ENCODE measurements at places on chromosomes 6 and 20.

DNA sequence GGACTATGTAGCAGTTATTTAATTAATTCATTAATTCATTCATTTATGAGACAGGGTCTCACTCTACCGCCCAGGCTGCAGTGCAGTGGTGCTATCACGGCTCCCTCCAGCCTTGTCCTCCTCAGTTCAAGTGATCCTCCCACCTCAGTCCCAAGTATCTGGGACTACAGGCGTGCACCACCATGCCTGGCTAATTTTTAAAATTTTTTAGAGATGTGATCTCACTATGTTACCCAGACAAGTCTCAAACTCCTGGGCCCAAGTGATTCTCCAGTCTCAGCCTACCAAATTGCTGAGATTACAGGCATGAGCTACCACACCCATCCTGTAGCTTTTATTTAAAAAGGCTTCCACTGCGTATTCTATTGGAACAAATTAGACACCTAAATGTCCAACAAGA, 23.4 kb downstream of the SRPK1 start:
- DNase-seq: no peak

- no peak for DNase-seq
Observed at GRCh38 chr6:39091220-39091619, 23.8 kb downstream of the SAYSD1 start.

DNA sequence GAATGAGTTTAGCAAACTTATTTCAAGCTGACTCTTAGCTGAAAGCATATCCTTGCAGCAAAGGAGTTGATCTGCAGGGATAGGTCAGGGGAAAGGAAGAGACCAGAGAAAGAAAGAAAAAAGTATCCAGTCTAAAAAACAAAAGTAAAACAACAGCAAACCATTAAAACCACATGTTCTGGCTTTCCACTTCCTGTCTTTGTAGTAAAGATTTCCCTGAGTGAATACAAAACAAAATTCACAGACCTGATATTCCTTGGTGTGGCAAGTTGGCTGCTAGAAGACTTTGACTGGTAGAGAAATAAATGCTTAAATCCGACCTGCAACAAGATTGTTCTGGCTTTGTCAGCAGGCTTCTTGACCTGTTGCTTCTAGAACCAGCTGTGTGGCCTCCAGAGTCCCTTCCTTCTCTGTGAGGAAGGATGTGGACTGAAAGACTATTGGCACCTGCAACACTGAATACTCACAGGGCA, 23.4 kb upstream of the MCM3 start:
- DNase-seq: no peak

DNA sequence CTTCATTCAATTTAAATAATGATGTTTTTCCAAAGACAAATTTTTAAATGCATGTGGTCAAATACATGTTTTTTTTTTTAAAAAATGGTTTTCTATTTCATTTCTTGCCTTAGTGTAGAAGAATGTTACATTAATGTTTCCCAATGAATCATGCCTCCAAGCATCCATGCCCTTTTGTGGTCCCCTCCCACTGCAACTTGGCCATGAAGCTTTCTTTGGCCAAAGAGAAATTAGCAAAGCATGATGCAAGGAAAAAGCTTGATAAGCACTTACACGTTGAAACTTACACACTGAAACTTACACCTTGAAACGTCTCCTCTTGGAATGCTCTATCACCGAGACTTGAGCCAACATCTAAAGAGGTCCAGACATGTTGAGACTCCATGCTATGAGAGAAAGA, 93.0 kb upstream of the ELOVL5 start:
- no peak for DNase-seq

DNA sequence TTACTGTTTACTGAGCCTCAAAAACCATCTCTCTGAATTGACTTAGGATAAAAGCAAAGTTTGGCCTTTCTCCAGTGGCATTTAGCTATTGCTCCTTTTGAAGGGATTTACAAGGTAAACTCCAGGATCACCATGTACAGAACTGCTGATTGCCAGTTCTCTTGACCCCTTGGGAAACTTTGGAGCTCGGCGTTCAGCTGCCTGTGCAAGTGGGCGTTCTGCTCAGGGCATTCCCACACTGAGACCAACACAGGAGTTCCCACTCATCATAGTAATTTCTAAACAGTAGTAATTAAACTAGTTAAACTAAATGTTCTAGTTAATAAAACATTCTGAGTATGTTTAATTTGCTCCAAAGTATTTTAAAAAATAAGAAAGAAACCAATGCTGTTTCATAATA, 14.9 kb downstream of the KCNQ5 start:
- no peak for DNase-seq

- no peak for DNase-seq
Observed at GRCh38 chr20:22826306-22827230, 208.5 kb upstream of the SSTR4 start.

DNA sequence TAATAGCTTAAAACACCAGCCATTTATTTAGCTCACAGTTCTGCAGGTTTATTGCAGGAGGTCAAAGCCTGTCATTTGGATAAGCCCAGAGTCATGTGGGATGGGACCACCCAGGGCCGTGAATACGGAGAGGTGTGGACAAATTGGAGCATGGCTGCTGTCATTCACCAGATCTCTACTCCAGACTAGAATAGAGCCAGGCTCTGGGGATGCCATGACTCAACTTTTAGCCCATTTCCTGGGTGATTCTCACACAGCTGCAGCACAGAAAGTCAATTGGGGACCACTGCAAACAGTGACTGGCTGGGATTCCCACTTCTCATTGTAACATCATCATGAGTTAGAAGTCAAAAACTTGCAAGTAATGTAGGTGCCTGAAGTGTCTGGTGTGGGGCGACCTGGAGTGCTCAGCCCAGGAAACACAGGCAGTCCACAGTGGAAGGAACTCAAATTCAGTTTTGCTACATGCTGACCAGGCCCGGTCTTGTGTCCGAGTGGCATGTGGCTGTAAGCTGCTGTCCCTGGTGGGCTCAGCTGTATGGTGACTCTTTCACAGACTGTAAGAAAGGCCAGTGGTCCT, 174.3 kb downstream of the SCP2D1 start:
- no peak for DNase-seq

GRCh38 chr6:2560917-2561698, 189.6 kb downstream of the MYLK4 start:
- no peak for DNase-seq

DNA sequence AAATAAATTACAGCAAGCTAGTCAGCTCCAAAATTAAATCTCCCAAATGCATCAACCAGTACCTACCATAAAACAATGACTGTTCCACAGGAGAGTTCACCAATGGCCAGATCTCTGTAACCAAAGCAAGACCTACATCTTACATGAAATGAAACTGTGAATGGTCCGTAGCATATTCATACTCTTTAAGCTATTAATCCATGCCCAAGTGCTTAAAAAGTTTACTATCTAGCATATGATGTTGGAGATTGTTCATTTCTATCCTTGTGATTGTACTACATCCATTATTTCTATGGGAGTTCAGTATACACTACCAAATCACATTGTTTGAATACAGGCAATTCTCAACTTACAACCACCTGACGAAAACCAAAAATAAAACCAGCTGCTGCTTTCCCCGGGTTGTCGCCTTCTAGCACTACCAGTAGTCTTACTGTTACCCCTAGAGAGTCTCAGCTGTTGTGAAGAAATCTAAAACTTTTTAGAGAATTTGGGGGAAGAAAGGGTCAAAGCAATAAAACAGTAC, 38.0 kb downstream of the HIVEP2 start:
- DNase-seq: no peak

DNA sequence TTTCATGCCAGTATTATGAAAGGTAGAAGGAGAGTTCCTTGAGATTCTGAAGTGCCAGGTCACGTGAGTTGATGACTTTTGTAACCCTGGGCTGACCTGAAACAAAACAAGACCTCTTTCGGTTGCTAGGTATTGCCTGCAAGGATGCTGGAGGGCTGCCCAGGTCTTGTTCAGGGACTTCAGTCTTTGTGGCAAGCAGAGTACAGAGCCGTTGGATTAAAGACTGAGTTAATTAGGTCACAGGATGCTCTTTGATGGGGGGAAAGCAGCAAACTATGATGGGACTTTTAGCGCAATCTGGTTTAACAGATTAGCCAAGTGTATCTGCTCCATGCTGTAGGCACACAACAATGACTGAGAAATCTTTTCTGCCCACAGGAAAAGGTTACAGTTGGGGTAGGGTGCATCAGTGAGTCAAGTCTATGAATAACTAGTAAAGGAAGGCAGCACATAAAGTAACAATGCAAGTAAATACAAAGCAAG, 12.8 kb upstream of the ELOVL5 start:
- peak; percentile 85 for DNase-seq

DNA sequence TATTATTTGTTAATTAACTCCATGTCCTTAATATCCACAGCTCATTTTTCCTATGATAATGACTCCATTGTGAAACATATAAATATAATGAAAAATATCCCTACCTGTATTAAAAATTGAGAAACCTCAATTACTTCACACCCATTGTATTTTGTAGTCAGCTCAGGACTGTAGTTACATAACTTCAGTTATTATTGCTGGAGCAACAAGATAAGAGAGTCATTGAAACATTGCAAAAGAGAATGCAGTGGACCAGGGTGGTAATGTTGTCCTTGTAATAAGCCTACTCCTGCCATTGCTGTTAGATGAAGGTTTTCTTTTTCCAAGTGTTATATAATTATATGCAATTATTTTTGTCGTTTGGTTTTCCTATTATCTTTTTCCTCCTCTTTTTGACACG, 184.4 kb downstream of the PRL start:
- DNase-seq: no peak

DNA sequence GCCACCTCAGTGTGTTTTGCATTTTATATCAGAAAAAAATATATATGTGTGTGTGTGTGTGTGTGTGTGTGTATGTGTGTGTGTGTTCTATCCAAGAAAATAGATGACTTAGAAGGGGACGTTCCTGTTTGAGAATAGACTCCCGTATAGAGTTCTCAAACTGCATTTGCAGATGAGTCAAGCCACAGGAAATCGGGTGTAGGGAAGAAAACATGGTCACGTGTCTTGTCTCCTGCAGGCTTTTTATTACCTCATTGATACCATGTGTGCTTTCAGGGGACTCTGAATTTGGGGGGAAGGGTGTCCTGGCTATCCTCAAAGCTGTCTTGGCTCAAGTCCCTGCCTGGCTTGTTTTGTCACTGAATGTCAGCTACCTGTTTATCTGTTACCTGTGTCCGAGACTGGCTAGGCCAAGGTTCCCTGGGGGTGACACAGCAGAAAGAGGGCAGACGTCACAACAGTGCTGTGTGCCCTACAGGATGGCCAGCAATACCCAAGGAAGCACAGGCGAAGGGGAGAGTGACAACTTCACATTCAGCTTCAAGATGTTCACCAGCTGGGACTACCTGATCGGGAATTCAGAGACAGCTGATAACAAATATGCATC, 55.7 kb upstream of the NOP56 start:
- DNase-seq: no peak

GRCh38 chr6:95649451-95649850, 72.1 kb downstream of the MANEA start:
- DNase-seq: no peak

DNA sequence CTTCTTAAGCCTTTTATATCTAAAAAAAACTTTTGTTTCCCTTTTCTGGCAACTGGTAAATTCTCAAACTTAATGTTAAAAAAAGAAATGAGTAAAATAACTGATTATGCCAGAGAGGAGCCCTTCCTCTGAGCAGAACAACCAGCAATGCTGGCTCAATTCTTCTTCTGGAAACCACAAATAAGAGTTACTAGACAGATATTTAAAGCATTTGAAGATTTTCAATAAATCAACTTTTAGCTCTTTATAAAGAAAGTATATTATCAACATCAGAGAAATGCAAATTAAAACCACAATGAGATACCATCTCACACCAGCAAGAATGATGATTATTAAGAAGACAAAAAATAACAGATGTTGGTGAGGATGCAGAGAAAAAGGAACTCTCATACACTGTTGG, 61.1 kb upstream of the TCF21 start:
- no peak for DNase-seq

DNA sequence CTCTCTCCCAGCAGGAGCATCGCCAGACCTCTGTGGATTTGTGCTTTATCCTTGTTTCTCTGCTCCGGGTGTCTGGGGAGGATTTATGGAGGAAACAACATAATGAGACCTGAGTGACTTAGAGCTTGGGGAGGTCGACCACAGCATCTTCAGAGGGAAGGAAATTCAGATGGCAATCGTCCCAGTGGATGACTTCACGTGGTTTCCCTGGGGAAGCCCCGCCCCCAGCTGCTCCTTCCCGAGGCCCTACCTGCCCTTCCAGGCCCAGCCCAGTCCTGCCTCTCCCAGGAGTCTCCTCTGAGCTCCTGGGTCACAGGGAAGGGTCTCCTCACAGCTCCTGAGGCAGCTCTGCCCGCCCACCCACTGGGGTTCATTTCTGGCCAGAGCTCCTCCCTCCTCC, 430.3 kb upstream of the SULF2 start:
- DNase-seq: no peak

GRCh38 chr6:3036861-3037637, 31.2 kb upstream of the RIPK1 start:
- no peak for DNase-seq

DNA sequence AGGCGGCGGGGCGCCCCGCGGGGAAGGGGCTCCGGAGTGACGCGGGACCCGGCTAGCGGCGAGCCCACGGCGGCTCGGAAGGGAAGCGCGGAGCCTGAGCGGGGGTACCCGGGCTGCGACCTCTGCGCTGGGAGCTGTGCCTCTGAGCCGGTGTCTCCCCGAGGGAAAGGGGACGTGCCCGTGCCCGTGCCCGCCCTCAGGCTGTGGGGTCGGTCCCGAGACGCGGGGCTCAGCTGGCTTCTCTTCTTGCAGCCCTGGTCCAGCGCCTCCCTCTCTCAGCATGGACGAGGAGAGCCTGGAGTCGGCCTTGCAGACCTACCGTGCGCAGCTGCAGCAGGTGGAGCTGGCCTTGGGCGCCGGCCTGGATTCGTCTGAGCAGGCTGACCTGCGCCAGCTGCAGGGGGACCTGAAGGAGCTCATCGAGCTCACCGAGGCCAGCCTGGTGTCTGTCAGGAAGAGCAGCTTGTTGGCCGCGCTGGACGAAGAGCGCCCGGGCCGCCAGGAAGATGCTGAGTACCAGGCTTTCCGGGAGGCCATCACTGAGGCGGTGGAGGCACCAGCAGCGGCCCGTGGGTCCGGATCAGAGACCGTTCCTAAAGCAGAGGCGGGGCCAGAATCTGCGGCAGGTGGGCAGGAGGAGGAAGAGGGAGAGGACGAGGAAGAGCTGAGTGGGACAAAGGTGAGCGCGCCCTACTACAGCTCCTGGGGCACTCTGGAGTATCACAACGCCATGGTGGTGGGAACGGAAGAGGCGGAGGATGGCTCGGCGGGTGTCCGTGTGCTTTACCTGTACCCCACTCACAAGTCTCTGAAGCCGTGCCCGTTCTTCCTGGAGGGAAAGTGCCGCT, 686 bp downstream of the ZGPAT start:
- no peak for DNase-seq

DNA sequence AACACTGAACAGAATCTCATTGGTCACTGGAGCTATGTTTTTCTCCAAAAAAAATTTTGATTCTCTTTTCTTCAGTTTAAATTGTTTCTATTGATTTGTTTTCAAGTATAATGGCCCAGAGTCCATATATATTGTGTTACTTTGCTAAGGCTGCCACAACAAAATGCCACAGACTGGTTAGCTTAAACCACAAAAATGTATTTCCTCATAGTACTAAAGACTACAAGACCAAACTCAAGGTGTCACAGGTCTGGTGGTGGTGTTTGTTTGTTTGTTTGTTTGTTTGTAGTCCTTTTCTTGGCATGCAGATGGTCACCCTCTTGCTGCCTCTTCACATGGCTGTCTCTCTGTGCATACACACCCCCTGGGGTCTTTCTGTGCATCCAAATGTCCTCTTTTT, 34.0 kb downstream of the BMP5 start:
- no peak for DNase-seq

GRCh38 chr6:38487423-38487822, 152.3 kb downstream of the BTBD9 start:
- no peak for DNase-seq
